Endothelial cell of umbilical vein (primary cell): ENCODE measurements at places on chromosomes 3 and 15. TPM values are rescaled to one million over a fixed set of nuclear protein-coding genes. Genes with fewer than 3 reads are reported as not detected.

The PLSCR2 gene
- polyA plus RNA-seq, result not detected in 2 replicates

The VIPR1 gene
- polyA plus RNA-seq, result 4.7 and 5.2 TPM in 2 replicates

The CCR3 gene
- not detected in 2 replicates for polyA plus RNA-seq

The MASP1 gene
- polyA plus RNA-seq, result 0.50 and 0.75 TPM in 2 replicates

The ZBBX gene
- polyA plus RNA-seq, result not detected in 2 replicates

The MAP6D1 gene
- 2.4 and 2.9 TPM in 2 replicates for polyA plus RNA-seq

The BNC1 gene
- polyA plus RNA-seq, result 3.9 TPM in 2 replicates
